Activated T-cell treated with anti-CD3 and anti-CD28 coated beads for 48 hours (primary cell): ENCODE measurements at places on chromosomes 7 and 10.

DNA sequence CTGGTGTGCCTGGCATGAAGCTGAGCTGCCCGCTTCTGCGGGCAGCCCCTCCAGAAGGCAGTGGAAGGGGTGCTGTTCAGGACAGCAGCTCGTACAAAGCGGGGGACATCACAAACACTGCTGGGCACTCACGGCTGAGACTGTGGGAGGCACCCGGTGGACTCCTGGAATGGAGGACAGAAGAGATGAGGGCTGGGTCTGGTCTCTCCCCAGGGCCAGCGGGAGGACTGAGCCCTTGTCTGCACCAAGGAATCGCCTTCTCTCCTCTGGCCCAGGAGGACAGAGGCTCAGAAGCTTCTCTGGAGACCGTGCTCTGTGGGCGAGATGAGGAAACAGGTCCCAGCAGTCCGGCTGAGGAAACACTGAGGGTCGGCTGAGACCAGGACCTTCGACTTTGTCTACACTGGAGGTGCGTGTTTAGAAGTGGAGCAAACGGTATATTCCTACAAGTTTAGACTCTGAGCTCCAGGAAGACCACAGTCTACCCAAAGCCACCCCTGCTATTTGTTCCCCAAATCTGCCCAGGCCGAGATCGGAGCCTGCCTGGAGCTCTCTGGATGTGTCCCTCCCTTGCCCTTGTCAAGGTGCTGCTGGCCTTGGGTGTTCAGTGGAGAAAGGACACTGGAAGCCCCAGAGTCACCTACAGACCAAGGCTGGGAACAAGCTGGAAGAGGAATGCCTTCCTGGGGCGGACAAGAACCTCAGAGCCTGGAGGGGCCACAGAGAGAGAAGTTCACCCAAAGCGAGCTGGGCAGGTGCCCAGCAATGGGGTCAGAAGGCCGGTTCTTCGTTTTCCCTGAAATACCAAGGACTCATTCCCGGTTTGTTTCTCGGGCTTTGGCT lies 12.9 kb upstream of the INPP5A start:
- no peak for DNase-seq

DNA sequence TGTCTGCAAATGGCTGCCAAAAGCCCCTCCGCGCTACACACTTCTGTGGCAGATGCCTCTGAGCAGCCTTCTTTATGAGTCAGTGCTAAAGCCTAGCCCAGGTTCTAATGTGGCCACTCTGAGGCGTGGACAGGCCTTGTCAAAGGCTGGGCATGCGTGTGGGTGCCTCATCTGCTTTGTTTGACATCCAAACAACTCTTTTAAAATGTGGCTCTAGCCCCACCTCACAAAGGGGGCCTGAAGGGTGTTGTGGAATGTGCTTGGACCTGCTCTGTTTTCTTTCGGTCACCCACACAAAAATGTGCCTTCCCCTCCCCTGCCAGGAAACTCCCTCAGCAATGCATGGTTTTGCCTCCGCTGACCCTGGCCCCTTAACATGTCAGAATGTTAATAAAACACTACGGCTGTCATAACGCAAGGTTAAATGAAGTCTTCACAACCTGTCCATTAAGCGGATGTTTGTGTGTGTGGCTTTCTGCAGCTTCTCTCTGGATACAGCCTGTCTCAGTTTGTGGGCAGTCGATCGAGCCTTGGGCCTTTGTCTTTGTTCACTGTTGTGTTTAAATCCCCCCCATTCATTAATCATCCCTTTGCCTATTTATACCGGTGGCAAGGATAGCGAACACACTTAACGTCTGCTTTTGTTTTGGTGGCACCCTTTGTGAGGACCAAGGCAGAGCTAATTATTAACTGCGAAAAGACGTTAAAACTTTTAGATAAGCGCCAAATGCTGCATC lies 718.9 kb downstream of the LRMDA start:
- DNase-seq, result no peak

DNA sequence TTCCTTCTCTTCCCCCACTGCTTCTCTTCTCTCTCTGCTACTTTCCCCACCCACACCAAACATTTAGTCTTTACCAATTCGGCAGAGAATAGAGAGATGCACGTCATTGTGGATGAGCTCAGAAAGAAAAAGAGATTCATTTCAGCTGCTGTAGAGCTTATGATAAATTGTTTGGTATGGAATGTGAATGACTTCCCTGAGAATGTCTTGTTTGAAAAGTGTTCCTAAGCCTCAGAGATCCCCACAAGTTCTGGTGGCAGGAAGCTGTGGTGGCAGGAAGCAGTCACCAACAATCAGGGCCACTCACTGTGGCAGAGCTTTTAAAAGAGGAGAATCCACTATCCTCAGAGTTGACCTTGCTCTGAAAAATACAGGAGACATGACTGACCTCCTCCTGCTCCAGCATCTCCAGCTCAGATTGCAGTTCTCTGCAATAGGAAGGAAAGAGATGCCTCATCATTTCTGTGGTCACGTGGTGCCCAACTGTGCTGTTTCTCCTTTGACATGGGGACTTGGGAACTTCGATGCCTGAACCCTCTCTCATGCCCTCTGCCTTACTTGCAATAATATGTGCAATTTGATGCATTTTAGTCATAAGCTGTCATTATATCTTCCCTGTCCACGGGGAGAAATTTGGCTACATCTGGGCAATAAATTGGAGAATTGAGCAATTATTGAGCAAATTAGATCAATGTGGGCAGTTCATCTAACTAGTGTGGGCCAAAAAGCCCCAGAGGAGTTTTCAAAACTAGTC lies 76.5 kb downstream of the BMPER start:
- DNase-seq, result no peak

GRCh38 chr10:60714233-60714632 lies 64.0 kb upstream of the CDK1 start:
- no peak for DNase-seq

GRCh38 chr10:91887272-91888076 lies 21.8 kb downstream of the FGFBP3 start:
- DNase-seq, result no peak

DNA sequence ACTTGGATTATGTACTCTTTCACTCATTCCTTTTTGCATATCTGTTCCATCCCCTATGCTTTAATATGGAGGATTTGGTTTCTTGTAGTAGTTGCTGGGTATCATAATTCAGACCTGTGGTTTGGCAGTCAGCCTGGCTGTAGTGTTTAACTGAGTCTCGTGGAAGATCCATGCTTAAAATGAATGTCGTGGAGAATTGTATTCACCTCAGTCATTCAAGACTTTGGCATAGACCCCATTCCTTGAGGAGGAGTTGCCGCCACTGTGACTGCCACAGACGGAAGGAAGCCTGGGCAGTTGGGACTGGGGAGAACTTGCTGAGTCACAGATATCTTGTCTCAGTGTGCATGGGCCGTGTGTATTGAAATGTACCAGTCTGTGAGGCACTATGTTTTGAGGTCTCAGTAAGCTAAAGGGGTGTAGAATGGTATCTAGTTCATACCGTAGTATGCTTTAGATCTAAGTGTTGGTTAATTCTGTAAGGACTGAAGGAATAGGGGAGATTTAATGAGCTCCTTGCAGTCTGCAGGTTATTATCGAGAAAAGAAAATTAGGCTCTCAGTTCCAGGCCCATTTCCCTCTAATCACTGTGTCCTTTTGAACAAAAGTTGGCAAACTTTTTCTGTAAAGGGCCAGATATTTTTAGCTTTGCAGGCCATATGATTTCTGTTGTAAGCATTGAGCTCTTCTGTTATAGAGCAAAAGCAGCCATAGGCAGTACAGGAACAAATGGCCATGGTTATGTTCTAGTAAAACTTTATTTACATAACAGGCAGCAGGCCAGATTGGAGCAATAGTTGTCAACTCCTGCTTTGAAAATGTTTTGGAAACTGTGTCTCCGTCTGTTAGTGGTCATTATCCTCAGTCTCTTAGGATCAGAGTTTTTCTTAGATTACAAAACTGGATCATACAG lies 76.8 kb downstream of the TPST1 start:
- no peak for DNase-seq

GRCh38 chr7:55951637-55952351 lies at the start of gene MRPS17:
Gene MRPS17, plus strand, starts transcription at chr7:55951877. Its CDS starts 1,319 bp downstream, at chr7:55953196.
- DNase-seq, result peak; percentile 89
